IPS-NIHi11 (cell line): ENCODE measurements at places on chromosomes 4 and X.

DNA sequence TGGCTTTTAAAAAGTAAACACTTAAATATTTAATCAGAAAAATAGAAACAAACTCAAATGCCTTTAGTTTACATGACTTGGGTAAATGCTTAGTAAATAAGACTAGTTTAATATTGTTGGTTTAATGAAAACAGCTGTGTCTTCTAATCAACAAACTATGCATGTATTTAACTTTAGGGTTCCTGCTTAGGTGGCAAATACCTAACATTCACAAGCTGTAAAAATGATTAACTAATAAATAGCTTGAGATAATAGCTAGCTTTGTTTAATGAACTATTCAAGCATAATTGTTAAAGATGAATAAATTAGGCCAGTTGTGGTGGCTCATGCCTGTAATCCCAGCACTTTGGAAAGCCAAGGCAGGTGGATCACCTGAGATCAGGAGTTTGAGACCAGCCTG lies 30.0 kb upstream of the USP46 start:
- no peak for DNase-seq

DNA sequence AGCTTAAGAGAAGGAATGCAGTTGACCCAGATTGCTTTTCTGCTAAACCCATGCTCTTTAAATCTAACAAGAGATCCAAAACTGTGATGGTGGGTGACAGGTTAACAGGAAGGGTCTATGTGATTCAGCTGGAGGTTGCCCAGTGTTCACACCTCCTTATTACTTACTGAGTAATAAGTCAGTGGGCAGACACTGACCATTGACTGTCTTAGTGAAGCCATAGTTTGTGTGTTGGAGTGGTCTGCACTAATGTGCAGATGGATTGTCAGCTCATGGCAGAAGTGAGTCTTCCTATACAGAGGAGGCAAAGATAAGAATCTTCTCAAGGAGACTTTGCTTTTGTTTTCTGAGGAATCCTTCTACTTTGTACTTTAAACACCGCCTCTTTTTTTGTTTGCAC lies 15.2 kb upstream of the RUFY3 start:
- DNase-seq = no peak

DNA sequence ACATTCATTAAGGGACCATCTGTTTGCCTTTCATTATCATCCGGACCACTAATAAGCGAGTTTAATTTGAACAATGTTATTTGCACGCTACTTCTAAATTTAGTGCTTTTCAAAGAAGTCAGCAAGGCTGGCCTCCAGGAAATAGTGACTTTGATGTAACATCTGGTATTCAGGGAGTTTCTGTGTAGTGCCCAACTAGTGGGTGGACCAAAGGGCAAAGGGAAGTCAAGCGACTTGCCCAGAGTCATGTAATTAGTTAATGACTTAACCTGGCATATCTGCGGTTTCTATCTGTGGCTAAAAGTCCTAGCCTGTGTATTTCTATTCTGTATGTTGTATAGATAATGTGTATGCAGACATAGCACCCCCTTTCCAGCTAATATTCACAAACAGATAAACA lies 56.3 kb upstream of the LCORL start:
- DNase-seq = no peak

DNA sequence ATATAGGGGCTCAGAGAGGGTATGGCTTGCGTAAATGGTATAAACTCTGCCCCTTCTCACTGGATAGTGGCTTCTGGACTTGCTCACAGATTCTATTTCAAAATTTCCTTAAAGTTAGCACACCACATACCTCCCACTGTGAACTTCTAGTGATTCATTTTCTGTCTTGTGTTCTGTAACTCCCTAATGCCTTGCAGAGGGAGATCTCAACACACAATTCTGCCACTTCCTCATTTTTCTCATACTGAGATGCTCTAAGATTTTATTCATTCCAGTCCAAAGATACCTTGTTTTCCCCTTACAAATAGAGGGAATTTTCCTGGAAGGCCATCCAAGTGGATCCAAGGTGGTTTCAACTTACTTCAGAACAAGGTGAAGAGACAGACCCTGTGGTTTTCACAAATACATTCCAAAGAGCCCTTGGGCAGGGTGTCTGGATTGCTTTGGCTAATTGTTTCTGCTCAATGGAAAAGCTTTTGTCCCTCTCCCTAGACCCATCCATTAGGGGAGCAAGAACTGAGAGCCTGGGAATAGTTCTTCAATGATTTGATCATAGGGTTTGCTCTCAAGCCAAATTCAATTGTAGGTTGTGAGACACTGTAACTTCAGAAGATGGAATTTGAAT lies 52.1 kb upstream of the CAPN6 start:
- no peak for DNase-seq

DNA sequence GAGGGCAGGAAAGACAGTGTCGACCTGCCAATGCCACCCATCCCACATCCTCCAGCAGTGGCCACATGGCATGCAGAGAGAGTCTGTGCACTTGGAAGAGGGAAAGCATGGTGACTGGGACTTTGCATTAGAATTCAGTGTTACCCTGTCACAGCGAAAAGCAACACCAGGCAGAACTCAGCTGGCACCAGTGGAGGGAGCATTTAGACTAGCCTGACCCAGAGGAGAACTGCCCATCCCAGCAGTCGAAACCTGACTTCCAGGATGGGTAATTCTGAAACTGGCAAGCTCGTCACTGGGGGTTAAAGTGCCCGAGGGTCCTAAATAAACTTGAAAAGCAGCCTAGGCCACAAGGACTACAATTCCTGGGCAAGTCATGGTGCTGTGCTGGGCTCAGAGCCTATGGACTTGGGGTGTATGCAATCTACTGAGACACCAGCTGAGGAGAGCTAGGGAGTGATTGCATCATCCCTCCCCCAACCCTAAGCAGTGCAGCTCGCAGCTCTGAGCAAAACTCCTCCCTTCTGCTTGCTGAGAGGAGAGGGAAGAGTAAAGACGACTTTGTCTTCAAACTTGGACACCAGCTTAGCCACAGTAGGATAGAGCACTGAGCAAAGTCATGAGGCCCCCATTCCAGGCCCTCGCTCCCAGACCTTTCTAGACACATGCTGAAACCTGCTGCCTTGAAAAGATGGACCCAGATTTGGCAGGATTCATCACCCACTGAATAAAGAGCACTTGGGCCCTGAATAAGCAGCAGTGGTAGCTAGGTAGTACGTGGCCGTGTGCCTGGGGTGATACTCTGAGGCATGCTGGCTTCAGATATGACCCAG lies 68.8 kb downstream of the DDX60L start:
- DNase-seq = no peak

- no peak for DNase-seq
These were observed 118.6 kb downstream of the SPCS3 start for GRCh38 chr4:176438401-176438800.

DNA sequence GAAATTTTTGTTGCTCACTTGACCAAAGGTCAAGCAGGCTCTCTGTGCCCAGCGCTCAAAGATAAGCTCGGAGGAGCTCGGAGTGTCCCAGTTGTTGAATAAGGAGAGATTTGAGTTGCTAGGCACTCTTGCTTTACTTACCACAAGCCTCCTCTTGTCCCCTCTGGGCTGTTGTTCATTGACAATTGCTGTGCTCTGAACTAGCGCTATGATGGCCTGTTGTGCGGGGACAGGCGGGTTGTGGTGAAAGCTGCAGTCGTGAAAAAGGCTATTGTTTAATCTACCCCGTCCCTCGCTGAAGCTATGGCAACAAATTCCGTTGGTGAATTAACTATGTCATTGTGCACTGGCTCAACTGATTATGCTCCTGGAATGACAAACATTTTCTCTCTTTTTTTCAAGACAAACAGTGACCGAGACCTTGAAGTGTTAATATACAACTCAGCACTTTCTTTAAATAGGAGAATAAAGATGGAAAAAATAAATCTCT lies 21.0 kb upstream of the POLA1 start:
- DNase-seq = no peak

DNA sequence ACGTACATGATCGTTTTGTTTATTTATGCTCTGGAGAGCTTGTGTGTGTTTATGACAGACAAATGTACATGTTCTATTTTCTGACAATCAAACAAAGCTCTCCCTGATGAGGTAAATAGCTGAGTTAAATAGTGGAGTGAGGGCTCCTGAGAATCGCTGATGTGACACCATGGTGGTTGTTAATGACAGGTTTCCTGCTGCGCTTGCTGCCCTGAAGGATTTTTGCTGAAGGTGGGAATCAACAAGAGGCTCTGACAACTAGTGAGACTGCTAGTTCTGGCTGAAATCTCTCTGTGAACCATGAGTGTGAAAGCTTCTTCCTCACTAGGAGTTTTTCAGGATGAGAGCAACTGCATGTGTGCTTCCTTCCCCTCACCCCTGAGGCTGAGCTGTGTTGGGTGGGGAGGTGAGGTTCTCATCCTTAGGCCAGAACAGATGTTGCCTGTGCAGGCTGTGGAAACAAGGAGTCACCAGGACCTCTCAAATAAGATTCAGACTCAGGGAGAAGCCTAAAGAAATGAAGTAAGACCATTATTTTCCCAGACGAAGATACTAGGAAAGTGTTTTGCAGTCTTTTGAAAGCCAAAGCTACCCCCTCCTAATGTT lies 173.4 kb upstream of the JADE1 start:
- DNase-seq = no peak

- no peak for DNase-seq
These were observed 470.6 kb upstream of the GALNTL6 start for GRCh38 chr4:171342646-171343045.

- no peak for DNase-seq
These were observed 89.0 kb downstream of the NSUN7 start for GRCh38 chr4:40838742-40839141.

DNA sequence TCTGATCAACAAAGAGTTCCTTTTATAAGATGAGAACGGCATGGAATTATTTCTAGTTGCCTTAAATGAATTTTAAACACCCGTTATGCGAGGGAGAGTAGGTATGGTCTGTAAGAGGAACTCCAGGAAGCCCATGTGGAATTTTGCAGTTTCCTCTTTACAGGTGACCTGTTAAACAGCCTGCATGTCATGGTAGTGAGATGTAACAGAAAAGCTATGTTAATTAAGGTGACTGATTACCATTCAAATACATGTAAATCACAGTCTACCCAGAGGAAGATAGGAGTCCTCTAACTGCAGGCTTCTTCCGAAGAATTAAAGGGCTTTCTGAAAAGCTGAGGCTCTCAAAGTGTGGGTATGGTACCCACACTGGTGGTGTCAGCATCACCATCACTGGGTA lies 163.6 kb downstream of the CBR4 start:
- no peak for DNase-seq

- no peak for DNase-seq
These were observed 63.8 kb upstream of the ENPP6 start for GRCh38 chr4:184281231-184282139.

DNA sequence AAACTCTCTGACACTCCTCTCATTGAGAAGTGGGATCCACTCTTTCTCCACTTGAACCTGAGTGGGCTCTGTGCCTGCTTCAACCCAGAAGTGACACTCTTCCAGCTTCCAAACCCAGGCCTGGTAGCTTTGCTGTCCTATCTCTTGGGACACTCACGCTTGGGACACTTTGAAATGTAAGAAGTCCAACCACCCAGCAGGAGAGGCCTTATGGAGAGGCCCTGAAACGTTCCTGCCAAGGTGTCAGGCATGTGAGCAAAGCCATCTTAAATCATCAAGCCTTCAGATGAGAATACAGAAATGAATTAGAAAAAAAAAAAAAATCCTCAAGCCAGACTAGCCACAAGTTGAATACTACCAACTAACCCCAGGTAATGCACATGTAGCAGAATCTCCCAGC lies 30.2 kb downstream of the RBM47 start:
- no peak for DNase-seq

DNA sequence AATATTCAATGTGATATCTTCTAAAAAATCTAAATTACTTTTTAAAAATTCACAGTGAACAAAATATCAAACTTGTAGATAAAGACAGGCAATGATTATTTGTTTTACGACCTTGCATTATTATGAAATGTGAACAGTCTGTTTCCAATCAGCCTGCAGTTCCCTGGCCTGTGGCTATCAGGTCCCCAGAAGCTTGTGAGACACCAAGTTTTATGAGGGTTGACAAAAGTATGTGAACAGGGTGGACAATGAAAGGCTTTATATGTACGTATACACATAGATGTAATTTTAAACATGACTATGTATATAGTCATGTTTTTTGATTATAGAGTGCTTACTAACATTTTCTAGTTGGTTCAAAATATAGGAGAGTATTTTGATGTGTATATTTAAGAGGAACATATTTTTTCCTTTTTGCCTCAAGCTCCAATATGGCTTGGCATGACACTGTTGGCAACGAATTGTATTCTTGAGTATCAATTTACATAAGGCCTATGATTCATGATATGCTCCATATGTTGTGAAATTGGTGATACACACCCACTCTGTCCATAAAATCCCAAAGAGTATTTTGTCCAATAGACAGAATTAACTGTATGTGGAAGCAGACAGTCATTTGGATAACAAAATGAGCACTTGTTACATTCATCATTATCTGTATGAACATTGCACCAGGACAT lies 55.7 kb downstream of the BTC start:
- no peak for DNase-seq

DNA sequence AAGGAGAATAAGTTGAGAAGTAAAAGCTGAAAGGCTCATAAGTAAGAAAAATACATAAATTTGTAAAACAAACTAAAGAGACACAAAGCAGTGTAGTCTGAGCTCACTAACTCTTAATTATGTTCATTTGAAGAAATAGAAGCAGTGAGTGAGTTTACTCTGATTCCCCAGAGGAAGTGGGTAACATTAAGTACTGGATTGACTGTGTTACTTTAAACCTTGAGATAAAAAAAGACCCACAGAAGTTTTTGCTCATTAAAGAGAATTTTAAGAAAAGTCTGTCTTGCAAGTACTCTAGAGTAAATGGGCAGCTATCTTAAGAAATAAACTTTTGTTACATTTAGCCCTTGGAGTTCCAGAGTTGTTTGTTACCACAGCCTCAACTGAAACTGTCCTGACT lies 2466.9 kb downstream of the PCDH7 start:
- no peak for DNase-seq

DNA sequence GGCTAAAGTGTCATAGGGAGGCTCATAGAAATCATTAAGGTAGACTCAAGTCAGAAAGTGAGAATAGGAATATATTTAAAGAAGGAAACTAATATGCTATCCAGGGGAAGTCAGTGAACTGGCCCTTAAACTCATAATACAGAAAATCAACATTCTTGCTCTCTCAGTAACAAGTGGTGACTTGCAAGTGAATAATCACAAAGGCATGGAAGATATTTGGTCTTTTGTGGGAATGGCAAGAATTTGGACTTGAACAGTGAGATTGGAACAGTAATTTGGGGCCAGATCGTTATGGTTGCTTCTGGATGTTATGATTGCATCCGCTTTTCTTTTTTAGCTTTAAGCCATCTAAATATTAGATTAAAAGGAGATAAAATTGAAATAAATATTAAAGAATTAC lies 103.8 kb downstream of the TBC1D19 start:
- no peak for DNase-seq

GRCh38 chrX:118062048-118062789 lies 54.4 kb downstream of the KLHL13 start:
- DNase-seq = no peak

- DNase-seq = no peak
These were observed 15.2 kb downstream of the PDLIM5 start for GRCh38 chr4:94466923-94467322.

GRCh38 chr4:168885400-168885799 lies 124.7 kb downstream of the CBR4 start:
- DNase-seq = no peak

- no peak for DNase-seq
These were observed 93.8 kb downstream of the HDAC8 start for GRCh38 chrX:72478853-72479252.

- peak; percentile 89 for DNase-seq
These were observed at the start of gene FAT4 for GRCh38 chr4:125314676-125315575. Gene FAT4 (plus strand): TSS chr4:125314955. CDS start chr4:125316412, 1,457 bp downstream.
